ENCODE measurements at places on chromosomes 5 and 9.

DNA sequence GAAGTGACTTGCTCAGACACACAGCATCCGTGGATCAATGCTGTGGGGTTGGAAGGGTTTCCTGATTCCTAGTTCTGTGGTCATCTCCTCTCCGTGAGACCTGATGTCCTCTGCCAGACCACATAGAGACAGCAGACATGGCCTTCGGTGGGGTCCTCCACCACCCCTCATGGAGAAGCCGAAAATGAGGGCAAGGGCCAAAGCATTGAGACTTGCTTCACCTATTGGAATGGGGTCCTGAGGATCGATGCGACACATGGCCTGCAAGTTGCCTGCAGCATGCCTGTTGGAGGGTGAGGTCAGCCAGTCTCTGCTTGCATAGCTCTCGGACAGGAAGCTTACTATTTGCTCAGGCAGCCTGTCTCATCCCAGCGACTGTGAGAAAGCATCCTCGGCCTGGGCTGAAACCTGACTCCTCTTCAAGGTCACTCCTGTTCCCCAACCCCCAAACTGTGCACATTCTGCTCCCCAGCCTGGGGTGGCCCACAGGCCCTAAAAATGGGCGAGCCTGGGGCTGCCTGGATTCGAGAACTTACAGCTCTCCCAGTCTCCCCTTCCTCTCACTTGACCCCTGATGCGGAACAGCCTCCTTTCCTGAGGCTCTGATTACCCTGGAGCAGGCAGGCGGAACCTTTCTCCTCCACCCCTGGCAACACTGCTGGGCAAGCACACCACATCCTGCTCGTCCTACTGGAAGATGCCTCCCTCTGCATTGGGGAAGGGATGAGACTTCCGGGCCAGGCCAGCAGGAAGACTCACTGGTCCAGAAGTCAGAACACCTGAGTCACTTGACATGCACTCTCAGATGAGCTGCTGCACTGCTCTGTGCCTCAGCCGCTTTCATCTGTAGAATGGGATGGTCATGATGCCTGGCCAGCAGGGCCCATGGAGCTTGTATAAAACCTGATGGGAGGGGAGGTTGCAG, 186.9 kb downstream of the RGS3 start:
- H3K27ac ChIP-seq, result no peak overlapping the region
- no peak for DNase-seq
- H3K36me3 ChIP-seq, result no peaks in the 10 kb centered on the region

DNA sequence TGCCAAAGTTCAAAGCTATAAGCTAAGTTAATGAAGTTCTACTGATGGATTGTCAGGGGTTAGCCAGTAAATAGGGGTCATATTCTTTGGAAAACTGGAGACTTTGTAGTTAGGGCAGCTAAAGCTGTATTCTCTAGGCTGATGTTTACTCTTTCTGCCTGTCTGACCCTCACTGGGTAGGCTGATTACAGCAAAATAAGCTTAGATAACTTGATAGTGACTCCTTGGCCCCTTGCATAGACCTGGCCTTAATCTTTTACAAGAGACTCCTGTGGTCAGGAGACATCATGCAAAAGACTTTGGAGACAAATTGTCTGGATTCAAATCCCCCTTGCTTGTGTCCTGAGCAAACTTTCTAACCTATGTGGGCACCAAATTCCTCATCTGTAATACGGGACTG, 314.4 kb upstream of the MSX2 start:
- no peak overlapping the region for H3K4me3 ChIP-seq
- DNase-seq, result no peak
- H3K4me1 ChIP-seq, result no peaks in the 10 kb centered on the region
- H3K27ac ChIP-seq, result no peak overlapping the region

DNA sequence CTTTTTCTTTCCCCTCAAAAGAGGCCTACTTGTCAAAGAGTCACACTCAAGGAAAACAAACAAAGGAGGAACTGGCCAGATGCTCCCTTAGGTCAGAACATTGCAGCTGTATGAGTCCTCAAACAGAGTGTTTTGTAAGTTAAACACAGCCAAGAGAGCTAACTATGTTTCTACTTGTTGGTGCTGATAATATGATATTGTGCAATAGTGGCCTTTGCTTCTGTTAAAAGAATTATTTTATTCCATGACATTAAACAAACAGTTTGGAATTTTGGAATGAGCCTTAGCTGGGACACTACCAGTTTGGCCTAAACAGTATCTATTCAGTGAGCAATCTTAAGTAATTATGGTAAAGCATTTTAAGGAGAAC, 56.0 kb upstream of the TPD52L3 start:
- H3K4me3 ChIP-seq, result no peak overlapping the region
- no peaks in the 10 kb centered on the region for H3K4me1 ChIP-seq
- no peaks in the 10 kb centered on the region for H3K36me3 ChIP-seq
- H3K27me3 ChIP-seq, result peaks cover 9% of the 10 kb centered on the region
- no peak overlapping the region for H3K27ac ChIP-seq
- DNase-seq, result no peak

DNA sequence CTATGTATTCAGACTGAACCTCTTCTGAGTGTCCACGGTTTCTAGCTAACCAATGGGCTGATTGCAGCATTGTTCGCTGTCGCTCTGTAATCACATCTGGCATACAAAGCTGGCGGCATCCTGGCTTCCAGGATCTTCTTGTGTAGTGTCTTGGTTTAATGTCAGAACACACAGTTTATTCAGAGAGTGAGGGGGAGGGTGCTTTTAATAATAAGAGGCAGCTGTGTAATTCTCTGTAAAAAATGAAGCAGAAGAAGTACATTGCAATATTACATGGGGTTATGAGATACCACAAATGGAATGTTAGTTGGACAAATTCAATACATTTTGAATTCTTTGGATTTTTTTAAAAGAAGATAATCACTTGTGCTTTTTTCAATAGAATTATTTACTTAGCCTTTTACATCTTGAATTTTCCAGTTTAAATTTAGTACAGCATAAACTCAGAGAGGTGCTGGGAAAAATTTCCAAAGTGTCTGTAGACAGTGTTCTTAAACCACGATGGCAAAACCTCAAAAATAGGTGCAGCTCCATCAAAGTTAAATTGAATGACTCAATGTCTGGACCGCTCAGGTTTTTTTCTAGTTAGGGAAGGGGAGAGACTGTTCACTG, 206.0 kb downstream of the PCSK1 start:
- peaks cover 8% of the 10 kb centered on the region for H3K27me3 ChIP-seq
- H3K4me3 ChIP-seq, result no peak overlapping the region
- no peaks in the 10 kb centered on the region for H3K36me3 ChIP-seq
- no peak overlapping the region for H3K27ac ChIP-seq
- DNase-seq, result no peak

- H3K36me3 ChIP-seq, result no peaks in the 10 kb centered on the region
- no peak for DNase-seq
- no peaks in the 10 kb centered on the region for H3K27me3 ChIP-seq
- H3K4me1 ChIP-seq, result peaks cover 9% of the 10 kb centered on the region
These were observed 6.5 kb upstream of the MAT2B start for GRCh38 chr5:163498886-163499285.

- no peaks in the 10 kb centered on the region for H3K36me3 ChIP-seq
- H3K27me3 ChIP-seq, result no peaks in the 10 kb centered on the region
- no peak overlapping the region for H3K4me3 ChIP-seq
- H3K27ac ChIP-seq, result no peak overlapping the region
- no peaks in the 10 kb centered on the region for H3K4me1 ChIP-seq
These were observed 324.3 kb downstream of the GABRG2 start for GRCh38 chr5:162391833-162392232.

- no peak overlapping the region for H3K4me3 ChIP-seq
- H3K36me3 ChIP-seq, result peaks cover 5% of the 10 kb centered on the region
- peaks cover 10% of the 10 kb centered on the region for H3K4me1 ChIP-seq
- no peak for DNase-seq
- no peak overlapping the region for H3K27ac ChIP-seq
These were observed 104.9 kb downstream of the PIK3R1 start for GRCh38 chr5:68320413-68320986.

GRCh38 chr5:141708016-141708415, 26.0 kb upstream of the ARAP3 start:
- no peak overlapping the region for H3K27ac ChIP-seq
- peaks cover 2% of the 10 kb centered on the region for H3K4me1 ChIP-seq
- no peaks in the 10 kb centered on the region for H3K36me3 ChIP-seq

GRCh38 chr9:2043243-2043642, 28.1 kb downstream of the SMARCA2 start:
- peak overlapping the region; percentile 71 for H3K4me3 ChIP-seq
- H3K27ac ChIP-seq, result peak overlapping the region; percentile 90
- H3K4me1 ChIP-seq, result peaks cover 30% of the 10 kb centered on the region
- no peaks in the 10 kb centered on the region for H3K27me3 ChIP-seq
- H3K36me3 ChIP-seq, result peaks cover 31% of the 10 kb centered on the region

- no peak overlapping the region for H3K27ac ChIP-seq
- H3K4me1 ChIP-seq, result no peaks in the 10 kb centered on the region
- H3K27me3 ChIP-seq, result peaks cover 9% of the 10 kb centered on the region
These were observed 186.2 kb downstream of the DCP2 start for GRCh38 chr5:113162770-113163169.

GRCh38 chr5:89901983-89902382, 507.6 kb downstream of the CETN3 start:
- H3K36me3 ChIP-seq, result no peaks in the 10 kb centered on the region
- no peak overlapping the region for H3K4me3 ChIP-seq
- H3K27me3 ChIP-seq, result peaks cover 3% of the 10 kb centered on the region
- DNase-seq, result no peak

DNA sequence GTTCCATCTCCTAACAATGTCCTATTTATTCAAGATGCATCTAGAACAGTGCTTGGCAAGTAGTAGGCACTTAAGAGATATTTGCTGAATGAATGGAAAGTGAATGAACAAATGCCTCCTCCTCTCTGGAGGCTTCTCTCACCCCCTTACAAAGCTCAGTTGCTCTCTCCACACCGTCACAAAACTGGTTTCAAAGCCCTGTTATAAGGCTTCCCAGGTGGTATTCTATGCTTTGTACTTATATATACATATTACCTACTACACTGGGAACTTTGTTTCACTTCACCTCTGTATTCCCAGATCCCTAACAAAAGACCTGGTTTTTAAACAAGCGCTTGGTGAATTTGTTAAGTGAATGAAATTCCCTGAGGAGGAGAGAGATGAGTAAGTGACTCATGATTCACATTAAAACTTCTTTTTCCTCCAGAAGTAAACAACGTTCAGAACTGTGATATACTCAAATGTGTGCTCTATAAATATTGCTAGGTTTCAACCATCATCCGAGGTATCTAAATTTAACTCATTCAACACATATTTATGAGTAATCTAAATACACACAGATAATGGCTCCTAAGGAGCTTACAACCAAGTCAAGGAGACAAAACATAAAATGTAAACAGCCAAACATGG, 36.0 kb downstream of the DENND1A start:
- H3K4me3 ChIP-seq, result no peak overlapping the region
- no peak overlapping the region for H3K27ac ChIP-seq
- no peak for DNase-seq
- H3K4me1 ChIP-seq, result peaks cover 8% of the 10 kb centered on the region

DNA sequence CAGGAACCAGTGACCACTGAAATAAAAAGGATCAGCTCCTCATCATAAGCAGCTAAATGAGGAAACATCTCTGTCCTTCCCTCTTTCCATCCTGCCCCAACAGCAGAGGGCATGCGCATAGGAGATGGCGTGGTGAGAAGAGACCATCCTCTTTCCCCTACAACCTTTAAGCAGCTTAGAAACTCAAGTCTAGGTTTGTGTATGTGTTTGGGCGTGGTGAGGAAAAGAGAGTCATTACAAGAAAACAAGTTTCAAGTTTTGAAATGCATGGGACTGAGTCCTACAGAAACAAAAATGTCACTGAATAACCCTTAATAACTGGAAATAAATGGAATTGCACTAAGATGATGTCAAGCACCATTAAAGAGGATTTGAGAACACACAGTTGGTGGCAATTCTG, 96.4 kb upstream of the IL12B start:
- peak overlapping the region; percentile 92 for H3K27ac ChIP-seq
- no peaks in the 10 kb centered on the region for H3K27me3 ChIP-seq
- peaks cover 2% of the 10 kb centered on the region for H3K36me3 ChIP-seq
- peak overlapping the region; percentile 64 for H3K4me3 ChIP-seq

- no peak for DNase-seq
- no peaks in the 10 kb centered on the region for H3K36me3 ChIP-seq
- no peaks in the 10 kb centered on the region for H3K4me1 ChIP-seq
- peaks cover 4% of the 10 kb centered on the region for H3K27me3 ChIP-seq
- H3K27ac ChIP-seq, result no peak overlapping the region
These were observed 85.4 kb downstream of the KLF4 start for GRCh38 chr9:107404161-107404560.

DNA sequence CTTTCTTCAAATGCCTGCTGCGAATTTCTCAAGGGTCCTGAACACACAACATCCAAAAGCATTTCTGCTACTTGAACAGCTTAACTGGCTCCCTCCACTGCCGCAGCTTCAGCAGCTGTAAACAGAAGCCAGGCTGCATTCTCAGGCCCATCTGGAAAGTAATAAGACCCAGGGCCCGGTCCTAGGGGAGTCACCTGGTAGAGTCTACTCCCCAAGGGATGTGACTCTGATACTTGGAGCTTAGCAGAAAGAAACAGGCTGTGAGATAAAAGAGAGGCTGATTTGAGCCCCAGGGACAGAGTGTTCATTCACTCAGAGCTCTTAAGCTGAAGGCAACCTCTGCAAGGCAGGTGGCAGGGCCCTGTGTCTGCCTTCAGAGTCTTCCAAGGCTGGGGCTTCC, 356.8 kb downstream of the SPOCK1 start:
- no peak overlapping the region for H3K4me3 ChIP-seq
- H3K27me3 ChIP-seq, result peaks cover 3% of the 10 kb centered on the region
- DNase-seq, result no peak
- no peaks in the 10 kb centered on the region for H3K4me1 ChIP-seq

DNA sequence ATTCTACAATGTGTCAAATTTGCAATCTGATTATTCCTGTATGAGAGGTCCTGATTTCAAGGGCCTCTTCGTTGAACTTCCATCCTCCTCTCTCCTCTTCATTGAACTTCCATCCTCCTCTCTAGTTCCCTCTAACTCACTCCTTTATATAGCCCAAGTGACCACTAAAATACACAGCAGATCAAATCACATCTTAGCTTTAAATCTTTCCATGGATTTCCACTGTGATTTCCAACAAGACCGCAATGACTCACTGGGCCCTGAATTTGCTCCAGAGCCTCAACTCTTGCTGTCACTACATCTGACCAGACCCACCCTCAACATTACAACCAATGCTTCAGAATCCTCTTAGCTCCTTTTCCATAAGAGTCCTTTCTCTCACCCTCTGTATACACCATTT, 59.1 kb upstream of the TMEM252 start:
- H3K36me3 ChIP-seq, result peaks cover 4% of the 10 kb centered on the region
- H3K4me1 ChIP-seq, result peaks cover 20% of the 10 kb centered on the region
- H3K4me3 ChIP-seq, result no peak overlapping the region
- no peaks in the 10 kb centered on the region for H3K27me3 ChIP-seq

DNA sequence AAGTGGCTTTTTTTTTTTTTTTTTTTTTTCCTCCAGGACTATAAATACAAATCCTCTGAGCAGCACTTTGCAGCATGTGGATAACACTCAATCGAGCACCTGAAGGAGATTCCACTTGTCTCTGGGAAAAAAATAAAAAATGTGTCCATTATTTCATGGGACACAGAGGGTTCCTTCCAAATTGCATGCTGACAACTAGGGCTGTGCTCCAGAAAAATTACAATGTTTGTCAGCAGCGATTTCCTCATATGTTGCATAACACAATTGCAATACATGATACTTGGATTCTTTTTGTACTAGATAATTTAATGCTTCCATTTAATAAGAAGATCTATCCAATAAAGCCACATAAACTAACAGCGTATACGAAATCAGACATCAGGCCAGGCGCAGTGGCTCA, 84.4 kb downstream of the CDH18 start:
- no peaks in the 10 kb centered on the region for H3K27me3 ChIP-seq
- H3K4me1 ChIP-seq, result no peaks in the 10 kb centered on the region
- DNase-seq, result no peak
- no peaks in the 10 kb centered on the region for H3K36me3 ChIP-seq

- peaks cover 5% of the 10 kb centered on the region for H3K36me3 ChIP-seq
- no peak overlapping the region for H3K4me3 ChIP-seq
- H3K4me1 ChIP-seq, result peaks cover 9% of the 10 kb centered on the region
- H3K27me3 ChIP-seq, result no peaks in the 10 kb centered on the region
These were observed 143.4 kb downstream of the CD180 start for GRCh38 chr5:67053229-67053628.
